ENCODE measurements at places on chromosomes 3 and 15.

GRCh38 chr15:25738171-25738965 is 124.8 kb downstream of the ATP10A start:
- no peak for DNase-seq

GRCh38 chr15:73789521-73790240 is 36.5 kb upstream of the INSYN1 start:
- DNase-seq: no peak

DNA sequence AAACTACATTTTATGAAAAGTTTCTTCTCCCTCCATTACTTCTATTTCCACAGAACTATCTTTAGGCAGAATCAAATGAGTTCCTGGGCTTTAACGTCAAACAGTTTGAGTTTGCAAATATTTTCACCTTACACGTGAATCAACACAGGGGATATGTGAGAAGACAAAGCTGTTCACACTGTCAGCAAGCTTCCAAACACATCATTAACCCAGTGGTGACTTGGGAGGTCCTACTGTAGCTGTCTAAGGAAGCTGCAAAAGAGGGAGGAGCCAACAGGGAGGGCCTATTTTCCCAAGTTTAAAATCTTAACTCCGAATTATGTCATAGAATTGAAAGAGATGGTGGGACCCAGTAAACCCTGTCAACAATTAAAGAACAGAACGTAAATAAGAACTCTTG is 337.8 kb upstream of the DNAJC19 start:
- DNase-seq: no peak

DNA sequence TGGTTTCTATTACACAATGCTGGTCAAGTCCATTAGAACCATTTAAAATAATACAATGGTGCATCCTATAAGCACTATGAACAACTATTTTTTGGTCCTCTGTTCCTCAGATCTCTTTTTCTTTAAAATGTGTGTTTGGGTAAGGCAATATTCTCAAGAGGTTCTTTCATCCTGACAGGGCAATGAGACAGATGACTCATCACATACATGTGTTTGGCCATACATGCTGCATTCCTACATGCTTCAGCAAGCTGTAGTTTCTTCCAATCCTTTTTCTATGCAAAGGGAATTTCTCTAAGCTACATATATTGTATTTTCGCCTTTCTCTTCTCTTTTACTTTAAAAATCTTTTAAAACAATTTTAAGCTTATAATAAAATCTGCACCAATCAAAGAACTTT is 52.7 kb downstream of the OTOL1 start:
- DNase-seq: no peak

GRCh38 chr3:82082796-82083195 is 321.4 kb upstream of the GBE1 start:
- no peak for DNase-seq

GRCh38 chr3:53613125-53613524 is 118.7 kb downstream of the CACNA1D start:
- DNase-seq: no peak

DNA sequence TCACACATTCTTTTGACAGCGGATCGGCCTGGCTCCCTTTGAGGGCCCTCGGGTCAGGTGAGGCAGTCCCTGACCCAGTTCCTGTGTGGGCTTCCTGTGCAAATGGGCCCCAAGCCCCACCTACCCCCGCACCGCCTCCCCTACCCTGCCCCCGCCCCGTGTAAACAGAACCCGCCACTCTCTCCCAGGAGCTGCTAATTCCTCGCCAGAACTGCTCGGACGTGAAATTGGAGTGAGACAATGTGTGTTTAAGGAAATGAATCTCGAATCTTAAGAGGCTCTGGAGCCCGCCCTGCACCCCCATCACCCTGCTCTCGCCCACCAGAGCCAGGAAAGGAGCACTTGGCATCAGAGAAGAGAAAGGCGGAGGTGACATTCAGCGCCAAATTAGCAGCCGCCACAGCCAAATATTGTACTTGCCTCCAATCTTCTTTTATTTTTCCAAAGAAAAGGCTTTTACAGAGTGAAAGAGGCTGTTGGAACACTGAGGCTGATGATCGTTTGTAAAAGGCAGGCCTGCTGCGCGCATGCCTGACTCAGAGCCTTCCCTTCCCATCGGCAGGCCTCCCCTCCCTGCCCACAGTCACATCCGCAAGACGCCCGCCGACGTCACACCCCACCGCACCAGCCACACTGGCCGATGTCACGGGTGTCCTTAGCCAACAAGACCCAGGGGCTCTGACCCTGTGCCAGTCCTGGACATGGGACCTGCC is 53.1 kb downstream of the CACNA2D2 start:
- DNase-seq: no peak

DNA sequence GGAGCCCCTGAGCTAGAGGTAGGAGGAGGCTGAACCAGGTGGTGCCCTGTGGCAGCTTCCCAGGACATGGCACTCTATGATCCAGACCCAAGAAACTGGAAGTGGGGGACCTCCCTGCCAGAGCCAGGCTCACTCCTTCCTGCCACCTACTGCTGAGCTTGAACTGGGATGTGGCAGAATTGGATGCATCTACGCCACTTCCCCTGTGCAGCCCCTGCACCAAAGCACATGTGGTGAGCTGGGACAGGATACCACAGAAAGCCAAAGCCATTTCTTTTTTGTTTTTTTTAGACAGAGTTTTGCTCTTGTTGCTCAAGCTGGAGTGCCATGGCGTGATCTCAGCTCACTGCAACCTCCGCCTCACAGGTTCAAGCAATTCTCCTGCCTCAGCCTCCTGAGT is 518.0 kb upstream of the PPP2R3A start:
- DNase-seq: no peak

- no peak for DNase-seq
Observed at GRCh38 chr3:113057117-113057516, 66.3 kb downstream of the GTPBP8 start.

DNA sequence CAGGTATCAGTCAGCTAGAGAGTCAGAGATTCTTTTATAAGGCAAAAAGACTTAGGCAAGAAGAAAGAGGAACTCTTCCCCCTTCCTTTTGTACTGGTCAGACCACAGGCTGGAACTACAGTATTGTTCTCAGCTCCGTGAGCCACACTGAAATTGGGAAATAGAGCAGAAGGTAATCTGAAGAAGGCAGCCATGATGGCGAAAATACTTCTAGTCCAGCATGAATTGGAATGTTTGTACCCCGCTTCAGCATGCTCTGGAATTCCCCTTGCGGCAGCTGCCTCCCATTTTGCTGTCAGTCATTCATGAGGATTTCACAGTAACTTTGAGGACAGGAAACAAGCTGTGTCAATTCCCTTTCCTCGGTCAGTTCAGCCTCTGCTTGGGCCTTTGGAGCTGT is 96.2 kb downstream of the CORO2B start:
- DNase-seq: no peak

GRCh38 chr3:11304175-11304574 is 32.0 kb downstream of the ATG7 start:
- DNase-seq: no peak

GRCh38 chr3:169969174-169970095 is 2.8 kb downstream of the SEC62 start:
- no peak for DNase-seq

Data from SHP77 treated with DMSO at 0.1 percent for 48 hours (cell line).